ENCODE measurements at places on chromosomes 12 and 14.

GRCh38 chr12:31026202-31026601 lies 47.5 kb upstream of the DDX11 start:
- no peak for DNase-seq

DNA sequence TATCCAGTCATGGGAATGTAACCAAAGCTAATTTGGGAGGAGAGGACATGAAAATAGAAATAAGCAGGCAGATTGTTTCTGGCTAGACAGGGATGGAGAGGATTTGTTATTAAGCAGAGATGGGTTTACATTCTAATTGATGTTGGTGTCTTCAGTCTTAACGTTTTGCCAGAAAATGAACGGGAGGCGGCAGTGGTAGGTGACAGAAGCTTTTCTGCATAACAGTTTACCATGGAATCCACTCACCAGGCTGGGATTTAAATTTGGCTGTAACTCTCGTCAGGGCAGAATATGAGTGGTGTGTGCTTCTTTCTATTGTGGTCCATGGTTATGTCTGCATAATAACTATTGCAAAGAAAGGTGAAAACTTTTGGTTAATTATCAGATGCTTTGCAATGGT lies 50.2 kb upstream of the OTX2 start:
- no peak for DNase-seq

- DNase-seq: no peak
These were observed 87.4 kb downstream of the OTOGL start for GRCh38 chr12:80186727-80187217.

DNA sequence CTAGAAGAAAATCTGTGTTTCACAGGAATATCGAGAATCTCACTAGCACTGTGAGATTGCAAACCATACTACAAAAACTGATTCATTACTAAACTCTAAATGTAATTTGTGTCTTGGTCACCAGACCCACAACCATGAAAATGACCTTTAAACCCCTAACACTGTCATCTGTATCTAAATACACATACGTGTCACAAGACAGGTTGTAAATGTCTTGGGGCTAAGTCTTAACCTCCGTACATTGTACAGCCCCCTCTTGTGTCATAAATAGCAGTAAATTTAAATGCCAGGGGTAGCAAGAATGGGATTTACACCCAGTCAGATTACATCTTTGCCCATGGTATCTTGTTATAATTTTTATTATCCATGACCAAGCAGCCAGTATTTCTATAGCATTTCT lies 117.3 kb downstream of the GPR135 start:
- no peak for DNase-seq
